CD4-positive, alpha-beta T cell treated with Interferon alpha-2 for 1 hour (primary cell): ENCODE measurements at places on chromosomes 4 and X.
A peak's percentile ranks its signal among the peaks of the same experiment; 100 is the strongest.

- no peak for DNase-seq
Observed at GRCh38 chrX:109709129-109709631, 23.9 kb downstream of the ACSL4 start.

GRCh38 chr4:173185847-173186510 lies 17.4 kb downstream of the GALNT7 start:
- DNase-seq: no peak

DNA sequence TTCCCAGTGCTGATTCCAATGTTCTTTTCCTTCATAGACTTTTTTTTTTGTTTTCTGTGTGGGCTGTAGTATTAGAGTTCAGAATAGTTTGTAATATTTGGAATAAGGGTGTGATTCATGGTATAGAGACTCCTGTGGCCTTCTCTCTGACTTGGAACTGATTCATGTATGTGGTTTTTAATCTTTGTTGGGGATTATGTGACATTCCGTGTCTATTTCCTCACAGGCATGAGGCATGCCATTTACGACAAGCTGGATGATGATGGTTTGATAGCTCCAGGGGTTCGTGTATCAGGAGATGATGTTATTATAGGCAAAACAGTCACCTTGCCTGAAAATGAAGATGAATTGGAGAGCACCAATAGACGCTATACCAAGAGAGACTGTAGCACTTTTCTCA lies 44.4 kb downstream of the POLR2B start:
- DNase-seq: no peak

DNA sequence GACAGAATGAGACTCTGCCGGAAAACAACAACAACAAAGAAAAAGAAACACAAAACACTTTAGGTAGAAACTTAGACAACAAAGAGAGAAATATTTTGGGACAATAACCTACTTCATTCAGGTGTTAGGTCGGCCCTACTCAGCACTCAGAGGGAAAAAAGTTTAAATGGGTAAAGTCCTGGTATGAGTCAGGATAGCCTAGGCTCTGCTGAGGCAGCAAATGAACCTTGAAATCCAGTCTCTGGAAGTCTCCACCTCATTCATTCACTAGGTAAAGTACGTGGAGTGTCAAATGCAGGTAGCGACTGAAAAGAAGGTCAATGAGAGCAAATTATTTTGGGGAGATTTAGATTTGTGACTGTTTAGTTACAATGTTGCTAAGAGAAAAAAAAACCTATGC lies 127.4 kb downstream of the FHDC1 start:
- no peak for DNase-seq

GRCh38 chr4:185965426-185966384 lies 103.3 kb upstream of the TLR3 start:
- DNase-seq: no peak

DNA sequence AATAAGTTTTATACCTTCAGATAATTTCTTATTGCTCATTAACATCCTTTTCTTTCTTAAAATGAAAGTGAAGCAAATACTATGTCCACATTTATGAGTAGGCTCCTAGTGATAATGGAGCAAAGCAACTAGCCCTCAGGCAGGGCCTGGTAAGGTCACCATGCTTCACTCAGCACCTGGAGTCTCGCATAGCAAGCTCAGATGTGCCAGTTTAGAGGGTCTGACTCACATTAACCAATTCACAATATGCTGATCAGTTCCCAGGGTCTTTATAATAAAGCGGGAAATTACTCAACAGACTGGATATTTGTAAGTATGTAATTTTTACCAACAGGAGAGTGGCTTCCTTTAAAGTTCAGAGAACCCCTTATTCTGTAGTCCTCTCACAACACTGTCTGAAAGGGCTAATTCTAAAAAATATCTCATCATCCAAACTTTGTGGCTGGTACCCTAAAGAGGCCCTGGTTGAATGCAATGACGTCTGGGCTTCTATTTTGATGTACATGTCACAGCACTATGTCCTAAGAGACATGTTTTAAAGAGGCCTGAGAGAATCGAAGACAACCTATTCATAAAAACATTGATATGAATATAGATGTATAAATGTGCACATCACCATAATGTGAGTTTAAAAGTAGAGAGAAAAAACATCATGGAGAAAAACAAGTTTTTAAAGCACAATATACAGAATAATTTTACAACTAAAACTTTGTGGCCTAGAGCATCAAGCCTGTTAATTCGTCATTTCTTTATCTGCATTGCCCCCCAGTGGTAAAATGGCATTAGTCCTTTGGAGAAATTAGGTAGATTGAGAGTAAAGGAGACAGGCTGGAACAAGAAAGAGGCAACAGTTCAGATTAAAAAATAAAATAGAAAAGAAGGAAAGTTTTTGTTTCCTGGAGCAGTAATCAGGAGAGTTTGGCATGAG lies 44.3 kb downstream of the IL21 start:
- DNase-seq: peak; percentile 74

- DNase-seq: no peak
Observed at GRCh38 chr4:61783050-61783449, 582.9 kb downstream of the ADGRL3 start.

DNA sequence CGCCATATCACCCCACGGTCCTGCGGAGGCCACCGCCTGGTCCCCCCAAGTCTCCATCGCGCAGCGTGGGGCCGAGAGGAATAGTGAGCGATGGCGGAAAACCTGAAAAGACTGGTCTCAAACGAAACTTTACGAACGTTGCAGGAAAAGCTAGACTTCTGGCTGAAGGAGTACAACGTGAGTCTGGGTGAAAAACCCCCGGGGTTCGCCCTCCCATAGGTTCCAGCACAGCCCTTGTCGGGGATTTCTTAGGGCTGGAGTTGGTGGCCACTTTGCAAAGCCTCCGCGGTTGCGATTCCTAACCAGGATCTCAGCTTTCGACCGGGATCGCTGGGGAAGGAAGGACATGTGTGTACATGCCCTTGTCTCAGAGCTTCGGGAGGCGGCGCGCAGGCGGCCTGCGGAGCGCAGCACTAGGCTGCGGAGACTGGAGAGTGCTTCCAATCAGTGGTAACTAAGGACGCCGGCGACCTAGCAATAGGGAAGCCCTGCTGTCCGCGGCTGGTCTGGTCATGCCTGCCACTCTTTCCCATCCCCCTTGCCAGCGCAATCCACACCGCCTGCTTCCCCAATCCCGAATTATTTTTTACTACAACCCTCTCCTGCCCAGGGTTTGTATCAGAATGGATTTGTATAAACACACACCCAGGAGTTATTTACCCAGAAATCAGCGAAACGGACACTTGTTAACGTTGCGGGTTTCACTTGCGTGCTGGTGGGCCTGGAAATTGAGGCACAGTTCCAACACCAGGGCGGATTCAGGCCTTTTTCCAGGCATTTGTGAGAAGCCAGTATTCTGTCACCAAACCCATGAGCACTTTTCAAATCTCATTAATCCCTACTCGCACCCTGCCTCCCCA lies 741 bp downstream of the SPATA18 start:
- DNase-seq: no peak

DNA sequence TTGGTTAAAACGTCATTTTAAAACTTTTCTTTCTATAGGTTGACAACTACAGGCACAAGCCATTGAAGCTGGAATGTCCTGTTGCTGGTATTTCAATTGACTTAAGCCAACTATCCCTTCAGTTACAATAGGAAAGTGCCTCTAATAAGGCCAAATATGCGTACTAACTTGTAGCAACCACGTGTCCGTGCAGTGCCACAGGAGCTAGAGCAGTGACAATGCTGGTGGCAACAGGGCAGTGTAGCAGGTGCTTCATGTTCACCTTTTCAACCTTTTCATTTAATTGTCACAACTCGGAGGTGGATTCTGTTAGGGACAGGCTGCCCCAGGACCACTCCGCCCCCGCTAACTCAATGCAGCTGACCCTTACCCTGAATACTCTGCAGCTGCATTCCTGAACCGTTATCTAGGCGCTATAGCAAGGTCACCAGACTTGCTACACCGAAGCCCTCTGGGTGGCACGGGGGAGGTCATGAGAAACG lies 37.7 kb downstream of the ERVMER34-1 start:
- no peak for DNase-seq

- no peak for DNase-seq
Observed at GRCh38 chrX:37315511-37316248, 33.5 kb upstream of the PRRG1 start.

DNA sequence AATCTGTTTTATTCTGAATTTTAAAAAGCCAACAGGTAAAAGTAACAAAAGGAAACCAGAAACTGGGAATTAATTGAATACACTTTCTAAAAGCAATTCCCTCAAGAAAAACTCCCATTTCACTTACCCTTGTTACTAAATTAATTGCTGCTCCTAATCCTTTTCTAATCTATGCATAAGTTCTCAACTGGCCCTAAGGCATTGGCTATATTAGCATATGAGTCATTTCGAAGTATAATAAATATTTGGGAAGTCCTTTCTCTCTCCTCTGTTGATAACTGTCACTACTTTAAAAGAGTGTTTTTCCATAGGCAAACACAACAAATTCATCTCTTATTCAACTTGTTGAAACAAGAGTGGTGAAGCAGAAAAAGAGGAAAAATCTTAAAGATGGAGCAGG lies 486.5 kb upstream of the HTR2C start:
- DNase-seq: no peak

- no peak for DNase-seq
Observed at GRCh38 chr4:76607846-76608245, 172.8 kb downstream of the SHROOM3 start.

- DNase-seq: no peak
Observed at GRCh38 chr4:48340276-48340964, 909 bp upstream of the SLAIN2 start.

GRCh38 chrX:5695971-5696370 lies 532.7 kb downstream of the NLGN4X start:
- no peak for DNase-seq

GRCh38 chr4:148196164-148196563 lies 246.1 kb downstream of the NR3C2 start:
- no peak for DNase-seq

GRCh38 chrX:40457406-40457805 lies 123.4 kb upstream of the ATP6AP2 start:
- no peak for DNase-seq

DNA sequence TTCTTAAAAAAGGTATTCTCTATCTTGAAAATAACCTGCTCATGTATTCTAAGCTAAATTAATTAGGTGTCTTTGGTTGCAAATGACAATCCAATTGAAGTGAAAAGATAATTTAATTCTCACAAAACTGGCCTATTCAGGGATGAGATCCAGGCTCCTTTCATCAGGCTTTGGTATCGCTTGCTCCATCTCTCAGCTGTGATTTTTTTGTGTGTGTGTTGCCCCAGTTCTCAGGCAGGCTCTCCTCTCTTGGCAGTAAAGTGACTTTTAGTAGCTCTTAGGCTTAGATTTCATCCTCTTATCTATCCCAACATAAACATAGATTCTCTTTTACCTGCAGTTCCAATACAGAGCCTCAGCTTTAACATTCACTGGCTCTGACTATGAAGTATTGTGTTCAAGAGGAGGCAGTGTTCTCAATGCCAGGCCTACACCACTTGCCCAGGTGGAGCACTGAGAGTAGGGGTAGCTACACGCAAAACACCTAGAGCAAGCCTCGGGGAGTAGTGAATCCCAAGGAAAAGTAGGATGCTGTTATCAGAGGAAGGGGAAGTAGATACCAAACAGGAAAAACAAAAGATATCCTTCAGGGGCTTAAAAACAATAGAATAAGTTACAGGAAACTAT lies 392.4 kb upstream of the ATOH1 start:
- no peak for DNase-seq

DNA sequence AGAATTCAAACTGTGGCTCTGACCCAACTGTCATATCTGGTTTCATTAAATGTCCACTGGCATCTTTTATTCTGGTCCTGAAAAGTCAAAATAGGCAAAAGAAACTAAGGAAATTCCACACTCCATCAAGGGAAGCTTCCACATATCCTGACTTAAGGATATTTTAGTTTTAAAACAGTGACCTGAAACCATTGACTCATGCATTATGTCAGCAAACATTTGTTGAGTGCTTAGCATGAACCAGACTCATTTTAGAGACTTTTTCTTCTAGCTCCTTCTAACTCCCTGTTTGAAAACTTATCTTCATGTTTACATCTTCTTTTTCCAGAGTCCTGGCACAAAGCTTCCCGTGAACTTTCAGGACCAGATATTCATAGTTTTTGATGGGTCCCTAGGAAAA lies 6.9 kb upstream of the CXCL1 start:
- no peak for DNase-seq

GRCh38 chr4:6546681-6547447 lies 28.1 kb upstream of the MAN2B2 start:
- DNase-seq: peak; percentile 25

DNA sequence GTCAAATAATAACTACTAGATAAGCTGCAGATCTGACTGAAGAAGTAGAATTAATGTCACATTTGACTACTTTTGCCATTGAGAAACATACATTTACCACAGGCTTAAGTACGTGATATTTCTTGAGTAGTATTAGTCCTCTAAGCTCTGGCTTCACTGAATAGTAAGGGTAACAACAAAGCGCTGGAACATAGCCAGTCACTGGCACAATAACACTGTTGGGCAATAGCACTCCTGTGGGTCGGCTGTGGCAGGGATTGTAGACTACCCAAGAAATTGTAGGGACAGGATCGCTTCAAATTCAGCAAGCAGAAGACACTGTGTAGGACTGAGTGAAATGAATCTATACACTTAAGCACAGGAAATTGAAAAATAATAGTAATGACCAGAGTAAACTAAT lies 27.1 kb upstream of the IL15 start:
- no peak for DNase-seq

DNA sequence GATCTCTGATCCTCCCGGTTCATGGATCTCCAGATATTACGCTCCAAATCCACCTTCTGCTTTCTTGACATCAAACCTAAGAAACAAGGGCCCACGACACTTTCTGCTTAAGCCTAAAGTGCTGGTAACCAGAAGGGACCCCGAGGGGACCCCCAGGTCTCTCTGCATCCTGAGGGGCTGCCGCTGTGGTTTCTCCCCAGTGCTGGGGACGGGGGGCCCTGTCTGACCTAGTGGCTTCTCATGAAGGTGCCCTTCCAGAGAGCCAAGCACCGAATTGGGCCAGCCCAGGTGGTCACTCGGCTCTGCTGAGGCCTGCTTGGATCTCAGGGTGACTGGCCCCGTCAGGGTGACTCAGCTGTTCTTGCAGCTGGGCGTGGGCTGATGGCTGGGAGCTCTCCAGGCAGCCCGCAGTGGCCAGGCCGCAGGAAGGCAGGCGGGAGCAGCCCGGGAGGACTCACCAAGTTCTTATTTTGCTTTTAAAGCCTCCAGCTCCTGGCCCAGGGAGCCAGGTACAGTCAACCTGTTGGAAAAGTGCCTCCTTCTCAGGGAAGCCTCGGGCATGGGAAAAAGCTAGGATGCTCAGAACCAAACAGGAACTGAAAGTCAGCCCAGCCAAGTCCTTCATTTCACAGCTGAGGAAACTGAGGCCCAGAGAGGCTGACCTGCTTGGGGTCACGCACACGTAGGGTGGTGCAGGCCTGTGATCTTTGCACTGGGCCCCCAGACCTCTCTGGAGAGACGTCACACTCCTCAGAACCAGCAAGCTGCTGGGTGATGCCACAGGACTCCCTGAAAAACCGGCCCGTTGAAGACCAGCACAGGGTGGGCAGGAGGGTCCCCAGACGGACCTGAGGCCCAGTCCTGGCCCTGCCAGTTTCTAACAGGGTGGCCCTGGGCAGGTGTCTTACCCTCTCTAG lies 16.7 kb downstream of the BLOC1S4 start:
- DNase-seq: no peak

- DNase-seq: no peak
Observed at GRCh38 chr4:184991860-184992259, 26.4 kb upstream of the HELT start.
